ENCODE measurements at places on chromosomes 5 and 9. TPM values are rescaled to one million over a fixed set of nuclear protein-coding genes. Genes with fewer than 3 reads are reported as not detected.

The CLIC3 gene
- total RNA-seq = 1.5 TPM

The KCTD16 gene
- 3.6 TPM for total RNA-seq

The CAMSAP1 gene
- total RNA-seq = 26.1 TPM

GRCh38 chr5:83472508-83473345, 1.2 kb downstream of the VCAN start:
- DNase-seq = peak; percentile 91

DNA sequence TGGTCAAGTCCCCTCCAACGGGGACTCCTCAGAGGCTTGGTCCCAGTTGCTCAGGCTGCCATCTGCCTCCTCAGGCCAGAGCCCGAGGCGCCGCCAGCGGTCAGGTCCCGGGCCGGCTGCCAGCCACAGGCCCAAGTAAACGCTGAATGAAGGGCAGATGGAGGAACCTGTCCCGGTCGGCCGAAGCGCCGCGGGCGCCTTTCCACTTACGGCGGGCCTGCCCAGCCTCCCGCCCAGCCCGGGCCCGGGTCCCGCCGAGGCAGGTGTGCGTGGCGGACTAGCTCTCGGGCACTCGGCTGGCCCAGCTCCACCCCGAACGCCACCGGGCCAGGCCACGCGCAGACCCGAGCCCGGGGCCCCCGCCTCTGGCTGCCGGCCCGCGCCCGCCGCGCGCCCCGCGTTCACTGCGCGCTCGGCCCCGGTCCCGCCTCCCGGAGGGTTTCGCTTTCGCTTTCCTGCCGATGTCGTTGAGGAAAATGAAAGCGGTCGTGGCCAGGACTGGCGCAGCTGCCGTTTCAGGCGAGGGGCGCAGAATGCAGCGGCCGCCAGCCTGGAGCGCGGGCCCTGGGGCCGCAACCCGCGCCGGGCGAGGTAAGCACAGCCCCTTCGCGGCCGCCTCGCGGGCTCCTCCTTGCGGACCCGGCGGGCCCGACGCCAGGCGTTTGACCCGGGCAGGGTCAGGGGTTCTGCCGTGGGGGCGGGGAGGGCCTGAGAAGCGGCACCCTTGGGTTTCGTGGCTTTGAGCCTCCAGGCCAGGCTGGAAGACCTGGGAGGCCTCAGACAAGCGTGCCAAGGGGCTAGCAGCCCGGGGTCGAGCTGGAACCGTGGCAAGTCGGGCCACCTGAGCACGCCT, 41.2 kb downstream of the SLC22A5 start:
- DNase-seq = peak; percentile 94

DNA sequence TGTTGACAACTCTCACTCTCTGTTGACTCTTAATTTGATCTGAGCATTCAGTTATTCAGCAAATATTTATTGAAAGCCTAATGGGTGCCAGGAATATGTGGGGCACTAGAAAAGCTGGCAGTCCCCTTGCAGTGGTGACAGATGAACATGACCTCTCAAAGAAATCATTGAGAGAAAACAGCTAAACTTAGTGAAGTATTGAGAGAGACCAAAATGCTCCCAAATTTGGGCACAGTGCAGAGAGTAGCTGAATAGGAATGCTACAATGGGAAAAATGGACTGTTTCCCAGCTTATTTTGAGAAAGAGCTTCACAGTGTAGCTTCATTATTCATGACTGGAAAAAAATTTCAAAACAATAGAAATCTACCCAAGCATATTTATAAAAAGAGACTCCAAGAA, 257.9 kb downstream of the SGCD start:
- DNase-seq = peak; percentile 41

DNA sequence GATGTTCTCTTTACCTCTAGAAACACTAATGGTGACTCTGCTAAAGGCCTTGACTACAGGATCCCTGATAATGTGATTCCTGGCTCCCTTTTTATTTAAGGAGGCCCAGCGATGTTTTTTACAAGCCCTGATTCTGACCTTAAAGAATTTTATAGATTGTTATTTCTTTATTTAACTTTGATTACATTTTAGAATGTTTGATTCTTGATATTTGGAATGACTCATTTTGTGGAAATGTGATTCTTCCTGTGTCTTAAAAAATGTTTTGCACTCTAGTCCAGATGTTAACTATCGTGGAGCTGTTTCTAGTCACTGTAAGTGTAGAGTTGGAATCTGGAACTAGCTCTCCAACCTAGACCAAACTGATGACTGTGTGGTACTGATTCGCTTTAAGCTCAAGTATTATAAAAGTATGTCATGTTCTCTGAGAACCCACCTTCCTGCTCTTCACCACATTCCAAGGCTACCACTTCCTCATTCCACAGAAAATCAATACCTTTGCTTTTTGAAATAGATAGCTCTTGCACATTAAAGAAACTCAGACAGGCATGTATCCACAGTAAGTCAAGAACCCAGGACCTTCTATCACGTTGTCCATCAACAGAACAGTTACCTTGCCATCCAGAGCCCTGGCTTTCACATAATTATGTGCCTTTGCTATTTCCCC, 65.2 kb downstream of the JMY start:
- DNase-seq = no peak

The PCA3 gene
- total RNA-seq = 0.36 TPM

- peak; percentile 68 for DNase-seq
Observed at GRCh38 chr9:92728831-92729734, 35.5 kb downstream of the BICD2 start.

All from osteoblast (primary cell).